ENCODE measurements at places on chromosomes 11 and 22.

GRCh38 chr11:6319704-6320410, 444 bp downstream of the CAVIN3 start:
- H3K27me3 ChIP-seq = peaks cover 66% of the 10 kb centered on the region
- H3K27ac ChIP-seq = no peak overlapping the region
- H3K36me3 ChIP-seq = no peaks in the 10 kb centered on the region
- peak overlapping the region; percentile 76 for H3K4me3 ChIP-seq

DNA sequence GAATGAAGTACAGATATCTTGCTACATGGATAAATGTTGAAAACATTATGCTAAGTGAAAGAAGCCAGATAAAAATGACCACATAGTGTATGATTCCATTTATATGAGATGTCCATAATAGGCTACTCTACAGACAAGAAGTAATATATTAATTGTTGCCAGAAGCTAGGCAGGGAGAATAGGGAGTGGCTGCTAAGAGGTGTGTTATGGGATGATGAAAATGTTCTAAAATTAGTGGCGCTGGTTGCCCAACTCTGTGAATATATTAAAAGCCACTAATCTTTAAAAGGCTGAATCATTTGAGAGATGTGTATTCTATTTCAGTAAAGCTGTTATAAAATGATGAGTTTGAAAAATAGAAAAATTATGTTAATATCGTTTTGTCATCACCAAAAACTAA, 144.4 kb downstream of the NCAM1 start:
- no peaks in the 10 kb centered on the region for H3K36me3 ChIP-seq
- H3K4me3 ChIP-seq = no peak overlapping the region
- no peak overlapping the region for H3K27ac ChIP-seq
- H3K27me3 ChIP-seq = peaks cover 23% of the 10 kb centered on the region

DNA sequence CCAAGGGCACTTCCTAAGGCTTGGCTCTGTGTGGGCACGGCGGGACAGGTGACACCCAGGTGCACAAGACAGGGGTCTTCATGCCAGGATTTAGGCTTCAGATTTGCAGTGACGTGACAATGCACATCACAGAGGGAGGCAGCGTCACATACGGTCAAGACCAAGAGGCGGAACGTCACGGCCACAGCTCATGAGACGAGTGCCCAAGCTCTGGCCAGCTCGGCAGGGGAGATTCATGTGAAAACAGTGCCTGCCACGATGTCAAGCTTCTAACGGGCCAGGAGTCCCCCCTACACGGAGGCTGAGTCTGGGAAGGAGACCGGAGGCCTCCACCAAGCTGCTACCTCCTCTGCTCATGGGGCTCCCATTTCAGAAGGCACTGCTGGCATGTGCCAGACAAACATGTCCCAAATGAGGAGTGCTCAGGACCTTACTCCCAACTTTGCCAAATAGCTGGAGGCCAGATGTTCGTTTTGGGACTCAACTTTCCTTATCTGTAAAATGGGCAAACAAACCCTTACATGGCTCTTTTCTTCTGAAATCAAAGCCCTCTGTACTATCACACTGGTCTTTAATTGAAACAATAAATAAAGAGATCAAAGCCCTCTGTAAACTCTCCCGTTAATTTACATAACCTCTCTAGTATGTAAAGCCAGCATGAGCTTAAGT, 16.6 kb downstream of the VPS37C start:
- H3K36me3 ChIP-seq = no peaks in the 10 kb centered on the region
- no peaks in the 10 kb centered on the region for H3K27me3 ChIP-seq
- DNase-seq = no peak

- no peak overlapping the region for H3K27ac ChIP-seq
- peaks cover 20% of the 10 kb centered on the region for H3K36me3 ChIP-seq
- H3K27me3 ChIP-seq = no peaks in the 10 kb centered on the region
- peaks cover 22% of the 10 kb centered on the region for H3K4me1 ChIP-seq
- DNase-seq = no peak
Measured at GRCh38 chr22:21949569-21949918, 3.1 kb downstream of the PPM1F start.

GRCh38 chr22:40094485-40094884, 83.2 kb upstream of the TNRC6B start:
- peak overlapping the region; percentile 36 for H3K27ac ChIP-seq
- no peaks in the 10 kb centered on the region for H3K27me3 ChIP-seq
- peak overlapping the region; percentile 66 for H3K4me3 ChIP-seq
- peaks cover 19% of the 10 kb centered on the region for H3K36me3 ChIP-seq

DNA sequence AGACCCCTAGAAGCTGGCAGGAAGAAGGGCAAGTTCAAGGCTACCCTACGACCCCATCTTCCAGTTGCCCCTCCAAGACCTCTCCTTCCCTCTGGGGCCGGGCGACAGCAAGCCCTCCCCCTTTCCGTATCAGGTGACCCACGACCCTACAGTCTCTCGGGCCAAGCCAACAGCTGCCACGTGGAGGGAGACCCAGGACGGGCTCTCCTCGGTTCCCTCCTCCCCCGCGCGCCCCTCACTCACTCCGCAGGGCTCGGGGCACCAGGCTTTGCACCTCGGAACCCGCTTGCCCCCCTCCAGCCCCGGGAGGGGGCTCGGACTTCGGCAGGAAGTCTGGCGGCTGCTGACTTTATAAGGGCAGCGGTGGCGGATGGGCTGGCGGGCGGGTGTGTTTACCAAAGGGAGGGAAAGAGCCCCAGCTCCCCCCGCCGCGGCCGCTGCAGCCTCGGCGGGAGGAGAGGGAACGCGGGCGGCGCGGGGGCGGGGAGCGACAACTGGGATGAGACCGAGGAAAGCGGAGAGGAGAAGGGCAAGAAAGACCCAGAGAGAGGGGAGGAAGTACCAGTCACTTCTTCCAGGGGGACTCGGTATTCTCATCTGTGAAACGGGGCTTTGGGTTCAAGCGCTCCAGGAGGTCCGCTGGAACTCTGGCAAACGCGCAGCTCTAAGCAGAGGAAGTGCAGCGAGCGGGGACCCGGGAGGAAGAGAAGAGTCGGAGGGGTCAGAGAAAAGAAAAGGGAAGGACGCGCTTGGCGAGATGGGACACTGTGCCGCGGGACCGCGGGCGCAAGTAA, 767 bp downstream of the SLC43A1 start:
- DNase-seq = peak; percentile 32
- H3K36me3 ChIP-seq = peaks cover 2% of the 10 kb centered on the region
- peak overlapping the region; percentile 99 for H3K4me3 ChIP-seq
- peaks cover 26% of the 10 kb centered on the region for H3K4me1 ChIP-seq
- peak overlapping the region; percentile 91 for H3K27ac ChIP-seq

GRCh38 chr11:60764879-60765278, 8.2 kb downstream of the MS4A15 start:
- peaks cover 52% of the 10 kb centered on the region for H3K27me3 ChIP-seq
- H3K36me3 ChIP-seq = no peaks in the 10 kb centered on the region
- no peak for DNase-seq
- no peak overlapping the region for H3K4me3 ChIP-seq
- no peak overlapping the region for H3K27ac ChIP-seq

DNA sequence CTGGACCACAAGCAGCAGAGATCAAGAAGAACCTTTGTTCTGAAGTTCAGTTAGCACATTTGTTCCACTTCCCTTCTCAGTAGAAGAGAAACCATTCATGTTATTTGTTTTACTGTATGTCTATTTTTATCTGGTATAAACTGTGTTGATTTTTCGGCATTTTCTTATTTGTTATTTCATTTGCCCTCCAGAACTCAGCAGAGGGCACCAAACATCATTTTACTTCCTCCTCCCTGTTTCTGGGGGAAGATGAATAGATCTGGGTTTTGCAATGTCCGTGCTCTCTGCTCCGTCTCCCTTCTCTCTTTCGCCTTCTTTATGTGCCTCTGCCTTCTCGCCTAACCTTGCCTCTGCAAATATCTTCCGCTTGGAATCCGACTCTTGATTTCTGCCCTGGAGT, 366.9 kb downstream of the NTM start:
- no peaks in the 10 kb centered on the region for H3K27me3 ChIP-seq
- DNase-seq = no peak
- no peaks in the 10 kb centered on the region for H3K36me3 ChIP-seq
- H3K27ac ChIP-seq = no peak overlapping the region
- H3K4me1 ChIP-seq = no peaks in the 10 kb centered on the region
- no peak overlapping the region for H3K4me3 ChIP-seq

DNA sequence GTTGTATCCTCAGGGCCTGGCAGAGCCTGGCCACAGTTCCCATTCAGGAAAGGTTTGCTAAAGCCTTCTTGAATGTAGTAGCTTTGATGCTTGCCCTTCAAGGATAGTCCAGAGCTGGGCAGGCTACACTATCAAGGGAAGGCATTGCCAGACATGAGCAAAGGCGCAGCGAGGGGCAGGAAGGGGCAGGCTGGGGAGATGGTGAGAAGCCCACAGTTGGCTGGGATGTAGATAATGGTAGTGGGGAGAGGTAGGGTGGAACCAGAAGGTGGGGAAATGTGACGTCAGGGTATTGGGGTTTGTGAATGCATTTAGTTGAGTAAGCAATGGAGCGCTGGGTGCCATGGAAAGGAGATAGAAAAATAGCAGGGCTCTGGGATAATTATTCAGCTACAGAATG, 28.6 kb downstream of the LRRC32 start:
- H3K4me3 ChIP-seq = no peak overlapping the region
- H3K36me3 ChIP-seq = no peaks in the 10 kb centered on the region
- H3K4me1 ChIP-seq = peaks cover 2% of the 10 kb centered on the region
- no peak for DNase-seq

GRCh38 chr11:7576726-7577290, 63.0 kb downstream of the PPFIBP2 start:
- H3K27me3 ChIP-seq = peaks cover 71% of the 10 kb centered on the region
- H3K36me3 ChIP-seq = no peaks in the 10 kb centered on the region
- no peak overlapping the region for H3K4me3 ChIP-seq
- DNase-seq = no peak
